Effector CD4-positive, alpha-beta T cell (primary cell): ENCODE measurements at places on chromosomes 2 and 18.

DNA sequence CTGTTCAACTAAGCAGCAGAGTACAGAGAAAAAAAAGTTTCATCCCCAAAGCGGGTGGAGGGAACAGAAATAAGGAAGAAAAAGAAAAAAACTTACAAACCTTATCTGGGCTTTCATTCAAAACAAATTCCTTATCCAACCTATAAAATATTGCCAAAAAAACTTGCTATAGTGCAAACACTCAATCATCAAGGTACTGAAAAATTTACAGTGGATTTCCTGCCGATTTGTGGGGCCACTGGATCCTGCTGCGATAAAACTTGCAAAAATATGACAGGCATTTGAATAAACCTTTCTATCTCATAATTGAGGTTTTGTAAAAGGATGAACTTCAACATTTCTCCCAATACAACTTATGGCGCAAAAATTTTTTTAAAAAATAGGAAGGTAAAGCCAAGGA, 77.0 kb downstream of the ZNF521 start:
- no peak for DNase-seq

- no peak for DNase-seq
Observed at GRCh38 chr2:225319872-225320271, 79.6 kb upstream of the NYAP2 start.

DNA sequence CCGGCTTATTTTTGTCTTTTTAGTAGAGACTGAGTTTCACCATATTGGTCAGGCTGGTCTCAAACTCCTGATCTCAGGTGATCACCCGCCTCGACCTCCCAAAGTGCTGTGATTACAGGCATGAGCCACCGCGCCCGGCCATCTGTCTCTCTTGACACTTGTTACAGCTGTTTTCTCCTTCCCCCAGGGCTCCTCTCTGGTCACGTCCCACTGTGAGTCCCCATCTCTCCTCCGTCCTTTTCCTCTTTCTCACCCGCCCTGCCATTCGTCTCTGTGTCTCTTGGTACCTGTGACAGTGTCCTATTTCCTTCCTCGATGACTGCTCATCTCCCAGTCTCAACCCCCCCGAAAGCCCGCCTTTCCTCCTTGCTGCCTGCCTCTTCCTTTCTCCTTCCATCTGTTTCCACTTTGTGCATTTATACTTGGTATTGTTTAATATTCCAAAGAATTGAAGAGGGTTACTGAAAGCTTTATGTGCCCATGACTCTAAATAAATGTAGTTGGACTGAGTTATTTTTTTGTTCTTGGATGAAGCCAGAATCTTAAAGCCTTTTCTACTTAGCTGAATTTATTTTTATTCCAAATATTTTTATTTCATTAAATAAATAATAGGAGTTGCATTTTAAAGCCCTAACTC, 241.5 kb downstream of the SH3RF3 start:
- no peak for DNase-seq

DNA sequence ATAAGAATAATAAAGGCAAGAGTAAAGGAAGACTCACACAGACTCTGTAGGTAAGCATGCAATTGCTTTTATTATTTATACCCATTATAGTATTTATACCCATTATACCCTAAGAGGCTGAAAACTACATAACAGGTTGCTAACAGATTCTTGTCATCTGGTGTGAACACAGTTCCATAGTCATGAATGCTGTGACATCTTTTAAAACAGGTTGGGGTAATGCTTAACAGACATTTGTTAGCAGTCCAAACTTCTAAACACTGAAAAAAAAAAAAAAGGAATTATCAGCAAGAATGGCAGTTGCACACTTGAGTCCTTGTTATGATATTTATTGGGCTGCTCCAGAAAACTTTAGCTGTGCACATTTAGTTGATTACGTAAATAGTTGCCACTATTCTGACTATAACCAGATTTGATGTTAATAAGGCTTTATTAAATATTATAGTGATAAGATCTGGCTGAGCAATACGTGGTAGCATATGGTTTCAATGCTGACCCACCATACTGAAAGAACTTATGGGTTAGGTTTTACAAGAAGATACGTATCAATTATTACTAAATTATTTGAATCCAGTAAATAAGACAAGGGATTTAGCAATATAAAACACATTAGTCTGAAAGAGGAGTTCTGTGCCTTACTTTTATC, 888.8 kb downstream of the LRRTM4 start:
- no peak for DNase-seq

DNA sequence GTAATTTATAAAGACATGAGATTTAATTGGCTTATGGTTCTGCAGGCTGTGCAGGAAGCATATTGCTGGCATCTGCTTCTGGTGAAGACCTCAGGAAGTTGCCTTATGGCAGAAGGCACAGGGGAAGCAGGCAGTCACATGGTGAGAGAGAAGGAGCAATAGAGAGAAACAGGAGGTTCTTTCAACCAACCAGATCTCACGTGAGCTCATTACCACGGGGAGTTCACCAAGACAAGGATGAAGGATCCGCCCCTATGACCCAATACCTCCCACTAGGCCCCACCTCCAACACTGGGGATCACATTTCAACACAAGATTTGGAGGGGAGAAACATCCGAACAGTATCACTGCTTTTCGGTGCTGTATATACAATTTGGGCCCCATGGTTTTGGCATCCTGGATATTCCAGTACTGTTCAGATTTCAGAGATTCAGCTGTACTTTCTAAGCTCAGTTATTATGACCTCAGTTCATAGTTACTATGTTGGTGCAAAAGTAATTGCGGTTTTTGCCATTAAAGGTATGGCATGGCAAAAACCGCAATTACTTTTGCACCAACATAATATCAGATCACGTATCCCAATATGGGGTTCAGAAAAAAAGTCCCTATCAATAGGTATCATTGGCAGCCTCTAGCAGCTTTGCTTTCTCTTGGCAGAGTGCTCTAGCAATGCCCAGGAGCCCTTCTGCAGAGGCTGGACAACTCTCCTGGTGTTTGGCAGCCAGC, 189.6 kb upstream of the SIX3 start:
- no peak for DNase-seq

- no peak for DNase-seq
Observed at GRCh38 chr2:15869396-15869795, 71.0 kb upstream of the MYCN start.

- DNase-seq, result no peak
Observed at GRCh38 chr2:126978333-126978732, 79.6 kb downstream of the TEX51 start.

DNA sequence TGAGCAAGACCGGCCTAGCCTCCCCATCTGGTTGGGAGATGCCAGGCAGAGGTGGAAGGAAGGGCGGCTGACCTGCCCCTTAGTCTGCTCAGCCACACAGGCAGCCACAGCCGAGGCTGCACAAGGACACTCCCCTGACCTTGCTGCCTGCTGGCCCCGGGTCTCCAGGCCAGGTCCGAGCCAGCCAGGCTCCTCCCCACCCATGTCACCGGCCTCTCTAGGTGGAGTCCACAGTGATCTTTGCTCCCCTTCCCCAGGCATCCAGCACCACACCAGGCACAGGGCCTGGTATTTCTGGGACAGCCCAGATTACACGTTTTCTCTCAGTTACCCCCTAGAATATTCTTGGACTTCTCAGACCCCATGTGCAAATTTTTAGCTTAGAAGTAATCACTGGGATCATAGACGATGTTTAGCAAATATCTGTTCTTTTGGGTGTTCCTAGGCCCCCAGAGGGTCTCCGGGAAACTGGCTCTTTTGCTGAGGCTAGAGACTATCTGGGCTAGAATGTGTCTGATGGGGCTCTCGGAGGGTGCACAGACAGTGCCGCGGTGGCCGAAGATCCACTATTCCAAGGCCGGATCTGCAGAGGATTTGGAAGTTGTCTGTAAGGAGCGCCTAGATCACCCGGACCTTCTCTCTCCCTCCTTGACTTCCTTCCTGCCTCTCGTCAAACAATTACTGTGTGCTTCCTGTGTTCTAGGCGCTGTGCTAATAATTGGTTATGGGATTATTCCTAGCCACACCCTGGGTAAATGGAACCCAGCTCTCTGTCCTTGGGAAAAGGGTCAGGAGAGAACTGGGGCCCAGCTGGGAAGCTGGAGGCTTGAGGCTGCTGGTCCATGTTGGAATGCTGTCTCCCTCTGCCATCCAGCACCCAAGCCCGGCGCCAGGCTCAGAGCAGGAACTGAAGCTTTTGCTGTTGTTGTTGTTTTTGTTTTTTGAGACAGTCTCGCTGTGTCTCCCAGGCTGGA, 46.9 kb downstream of the ODC1 start:
- no peak for DNase-seq

DNA sequence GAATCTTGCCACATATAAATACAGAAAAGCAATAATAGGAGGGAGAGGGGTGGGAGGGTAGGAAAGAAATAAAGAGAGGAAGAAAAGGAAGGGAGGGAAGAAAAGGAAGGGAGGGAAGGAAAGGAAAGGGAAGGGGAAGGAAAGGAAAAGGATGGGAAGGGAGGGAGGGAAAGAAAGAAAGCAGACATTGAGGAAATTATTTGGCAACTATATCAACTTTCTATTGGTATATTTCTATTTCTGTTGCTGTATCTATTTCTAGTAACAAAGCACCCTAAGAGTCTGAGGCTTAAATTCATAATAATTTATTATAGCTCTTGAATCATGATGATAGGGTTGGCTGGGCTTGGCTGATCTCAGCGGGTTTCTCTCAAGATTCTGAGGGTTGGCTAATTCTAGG, 648.0 kb downstream of the CCDC85A start:
- DNase-seq, result no peak

DNA sequence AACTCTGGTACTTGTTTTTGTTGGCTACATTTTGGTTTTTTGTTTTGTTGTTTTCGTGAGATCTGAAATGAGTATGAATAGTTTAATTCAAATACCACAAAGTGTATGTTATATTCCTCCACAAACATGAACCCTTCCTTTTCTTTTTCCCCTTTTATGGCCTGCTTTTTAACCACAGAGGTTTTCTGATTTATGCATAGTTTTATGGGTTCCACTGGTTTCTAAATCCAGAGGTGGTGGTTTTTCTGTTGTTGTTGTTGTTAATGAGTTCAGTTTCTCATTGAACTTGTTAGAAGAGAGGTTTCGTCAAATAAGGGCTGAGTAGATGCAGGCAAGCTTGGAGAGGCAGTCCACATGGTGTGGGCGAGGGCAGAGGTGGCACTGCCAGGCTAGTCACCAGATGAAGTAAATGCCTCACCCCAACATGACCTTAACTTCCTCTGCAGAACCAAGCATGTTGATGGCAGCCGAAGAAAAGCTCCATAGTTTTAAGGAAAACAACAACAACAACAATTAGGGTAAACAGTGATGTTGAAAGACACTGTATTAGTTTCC, 72.5 kb downstream of the RIF1 start:
- no peak for DNase-seq

- DNase-seq, result no peak
Observed at GRCh38 chr2:96524482-96525210, 11.9 kb upstream of the ARID5A start.

DNA sequence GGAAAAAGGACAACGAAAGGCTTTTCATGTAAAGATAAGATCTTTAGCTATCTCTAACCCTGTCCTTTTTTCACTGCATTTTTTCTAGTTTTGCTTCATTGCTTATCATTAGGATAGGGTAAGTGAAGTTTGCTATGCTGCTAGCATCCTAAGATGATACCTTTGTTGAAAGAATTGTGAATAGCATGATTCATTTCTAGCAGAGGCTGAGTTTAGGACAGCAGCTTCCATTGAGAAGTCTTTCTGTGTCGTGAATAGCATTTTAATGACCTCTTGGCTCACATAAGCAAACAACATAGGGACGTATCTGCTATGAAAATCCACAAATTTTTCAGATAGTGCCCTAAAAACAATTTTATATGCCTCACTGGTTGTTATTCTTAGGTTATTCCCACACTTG, 36.4 kb upstream of the GAREM2 start:
- no peak for DNase-seq
